PC-9 (cell line): ENCODE measurements at places on chromosomes 11 and 22. TPM values are rescaled to one million over a fixed set of nuclear protein-coding genes. Genes with fewer than 3 reads are reported as not detected.
A peak's percentile ranks its signal among the peaks of the same experiment; 100 is the strongest.

GRCh38 chr11:93904716-93905115 lies 54.3 kb upstream of the VSTM5 start:
- no peak overlapping the region for H3K27ac ChIP-seq
- H3K36me3 ChIP-seq, result no peaks in the 10 kb centered on the region

DNA sequence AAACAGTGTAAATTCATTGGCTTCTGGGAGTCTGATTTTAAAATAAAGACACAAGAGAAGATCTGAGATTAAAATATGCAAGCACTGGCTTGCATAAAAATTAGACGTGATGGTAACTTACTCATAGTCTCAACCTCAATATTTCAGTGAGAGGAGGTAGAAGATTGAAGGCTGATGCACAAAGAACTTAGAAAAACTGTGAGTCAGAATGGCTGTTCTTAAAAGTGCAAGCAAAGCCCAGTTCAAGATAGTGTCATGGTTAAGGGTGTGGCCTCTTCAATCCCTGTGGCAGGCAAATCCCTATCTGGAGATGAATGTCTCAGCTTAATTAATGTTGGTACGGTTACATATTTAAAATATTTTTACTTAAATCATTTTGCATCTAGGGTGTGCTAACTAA lies 33.6 kb upstream of the FIBIN start:
- H3K4me3 ChIP-seq, result no peak overlapping the region
- H3K27ac ChIP-seq, result no peak overlapping the region
- no peak for DNase-seq
- H3K27me3 ChIP-seq, result no peaks in the 10 kb centered on the region
- no peaks in the 10 kb centered on the region for H3K4me1 ChIP-seq

- H3K4me1 ChIP-seq, result no peaks in the 10 kb centered on the region
- DNase-seq, result no peak
- no peak overlapping the region for H3K4me3 ChIP-seq
- no peak overlapping the region for H3K27ac ChIP-seq
- H3K36me3 ChIP-seq, result peaks cover 16% of the 10 kb centered on the region; the same call in 1 of the 2 replicates
Observed at GRCh38 chr11:96361778-96362177, 18.8 kb upstream of the MAML2 start.

DNA sequence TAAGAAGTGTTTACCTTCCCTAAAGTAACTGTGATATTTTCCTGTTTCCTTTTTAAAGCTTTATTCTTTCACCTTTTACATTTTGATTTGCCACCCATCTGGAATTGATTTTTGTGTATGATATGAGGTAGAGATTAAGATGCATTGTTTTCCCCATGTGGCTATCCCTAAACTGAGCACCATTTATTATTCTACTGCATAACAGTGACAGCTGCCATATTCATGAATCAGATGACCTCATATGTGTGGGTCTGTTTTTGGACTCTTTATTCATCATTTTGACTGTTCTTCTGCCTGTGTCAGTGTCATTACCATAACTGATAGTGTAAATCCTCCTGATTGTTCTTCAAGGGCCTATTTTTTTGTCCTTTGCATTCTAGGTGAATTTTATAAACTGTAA lies 50.8 kb downstream of the HIPK3 start:
- no peak overlapping the region for H3K27ac ChIP-seq
- H3K4me1 ChIP-seq, result no peaks in the 10 kb centered on the region
- H3K36me3 ChIP-seq, result 0 out of 2 replicates have a peak, but pooled peaks cover 4% of the 10 kb centered on the region
- no peak overlapping the region for H3K4me3 ChIP-seq

Gene FAM180B
- total RNA-seq, result not detected in 2 replicates

GRCh38 chr11:112537846-112538330 lies 277.2 kb upstream of the PLET1 start:
- H3K36me3 ChIP-seq, result no peaks in the 10 kb centered on the region
- peak; percentile 25 for DNase-seq
- H3K4me3 ChIP-seq, result no peak overlapping the region
- H3K27ac ChIP-seq, result peak overlapping the region; percentile 72

DNA sequence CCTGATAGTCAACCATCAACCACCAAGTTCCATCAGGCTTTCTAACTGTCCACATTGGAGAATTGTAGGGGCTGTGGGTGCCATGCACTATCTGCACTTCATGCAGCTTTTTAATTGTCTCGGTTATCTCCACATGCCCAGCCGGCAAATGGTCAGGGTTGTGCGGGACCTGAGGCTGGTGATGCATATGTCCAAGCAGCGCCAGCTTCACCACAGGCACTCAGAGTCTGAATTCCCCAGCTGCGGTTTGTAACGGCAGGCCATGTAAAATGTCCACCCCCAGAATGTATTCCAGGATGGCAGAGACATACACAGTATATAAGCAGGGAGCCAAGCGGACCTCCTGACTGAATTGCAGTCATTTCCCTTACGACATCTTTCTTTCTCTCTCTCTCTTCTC lies 435.6 kb downstream of the DYNC2H1 start:
- H3K4me1 ChIP-seq, result no peaks in the 10 kb centered on the region
- no peaks in the 10 kb centered on the region for H3K27me3 ChIP-seq
- no peak for DNase-seq
- H3K27ac ChIP-seq, result no peak overlapping the region
- H3K36me3 ChIP-seq, result no peaks in the 10 kb centered on the region

Gene CRYBB3
- total RNA-seq, result 0.85 and 2.1 TPM in 2 replicates

Gene BIK
- total RNA-seq, result 10.6 and 14.5 TPM in 2 replicates

Gene UPK3A
- total RNA-seq, result 1.0 and 1.4 TPM in 2 replicates

DNA sequence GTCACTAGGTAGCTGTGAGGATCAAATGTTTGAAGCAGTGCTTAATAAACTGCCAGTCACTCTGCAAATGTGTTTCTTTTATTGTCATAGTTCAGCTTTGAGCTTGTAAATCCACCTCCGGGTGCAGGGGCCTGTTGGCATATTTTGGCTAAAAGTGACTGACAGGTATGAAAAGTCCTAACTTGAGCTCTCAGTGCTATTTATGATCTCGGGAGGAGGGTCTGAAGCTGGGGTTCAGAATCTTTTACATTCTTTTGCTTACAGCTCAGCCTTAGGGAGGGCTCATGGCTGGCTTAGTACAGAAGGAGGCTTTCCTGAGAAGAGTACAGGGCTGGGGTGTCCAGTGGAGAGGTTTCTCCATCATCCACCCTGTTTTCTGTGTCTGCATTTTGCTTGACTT lies 1.5 kb downstream of the ASPHD2 start:
- peaks cover 69% of the 10 kb centered on the region for H3K27me3 ChIP-seq
- no peaks in the 10 kb centered on the region for H3K36me3 ChIP-seq
- DNase-seq, result no peak
- no peak overlapping the region for H3K27ac ChIP-seq
- no peaks in the 10 kb centered on the region for H3K4me1 ChIP-seq

DNA sequence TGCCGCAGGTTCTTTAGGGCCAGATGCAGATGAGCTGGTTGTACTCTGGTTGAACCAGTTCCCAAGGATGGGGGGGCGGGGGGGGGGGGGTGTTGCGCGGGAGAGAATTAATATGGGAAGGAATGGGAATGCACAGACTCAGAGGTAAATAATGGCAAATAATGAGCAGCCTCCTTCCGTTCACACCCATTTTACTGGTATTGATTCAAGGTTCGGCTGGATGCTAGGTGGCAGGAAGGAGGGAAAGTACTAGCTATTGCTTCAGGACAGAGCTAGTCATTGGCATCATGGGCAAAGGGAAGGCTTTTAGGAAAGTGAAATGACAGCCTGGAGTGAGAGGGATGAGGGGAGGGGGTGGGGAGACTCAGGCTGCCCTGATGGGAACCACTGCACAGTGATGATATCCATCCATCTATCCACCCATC lies at the start of gene VSTM5:
Gene VSTM5 (minus strand): TSS at position 25 of the 425 bp plus-strand sequence. CDS start 116 bp downstream, outside the sequence.
- H3K36me3 ChIP-seq, result no peaks in the 10 kb centered on the region
- peak within 1 kb of the TSS; percentile 70 for H3K4me3 ChIP-seq
- H3K4me1 ChIP-seq, result peaks cover 16% of the 10 kb centered on the region; the same call in 1 of the 2 replicates
- DNase-seq, result no peak

DNA sequence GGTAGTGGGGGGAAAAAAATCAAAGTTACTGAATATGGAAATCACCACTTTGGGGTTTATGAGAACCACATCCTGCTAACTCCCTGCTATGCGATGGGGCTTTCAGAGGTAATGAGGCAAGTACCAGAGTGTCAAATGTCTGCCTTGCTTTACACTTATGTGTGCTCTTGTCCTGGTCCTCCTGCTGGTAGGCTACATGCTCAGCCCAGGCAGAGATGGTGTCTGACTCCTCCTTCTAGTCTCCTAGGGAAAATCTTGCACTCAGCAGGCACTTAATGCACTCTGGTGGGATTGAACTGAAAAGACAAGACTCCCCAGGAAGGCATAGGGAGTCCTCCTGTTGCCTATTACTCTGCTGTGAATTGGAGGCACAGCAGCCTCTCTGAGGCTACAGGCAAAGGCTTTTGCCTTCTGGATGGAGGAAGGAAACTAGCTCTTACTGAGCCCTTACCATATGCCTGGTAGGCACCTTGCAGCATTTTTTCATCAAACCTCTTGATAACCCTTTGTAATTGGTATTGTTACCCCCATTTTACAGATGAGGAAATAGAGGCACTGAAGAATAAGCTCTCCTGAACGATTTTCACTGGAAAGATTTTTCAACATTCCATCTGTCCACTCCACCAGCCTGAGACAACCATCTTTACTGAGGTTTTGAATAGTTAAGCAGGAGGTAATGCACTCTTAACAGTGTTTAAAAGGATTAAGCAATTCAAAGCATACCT lies 132.1 kb upstream of the PAX6 start:
- H3K27ac ChIP-seq, result no peak overlapping the region
- H3K27me3 ChIP-seq, result no peaks in the 10 kb centered on the region
- no peaks in the 10 kb centered on the region for H3K36me3 ChIP-seq
- DNase-seq, result no peak
- peaks cover 10% of the 10 kb centered on the region for H3K4me1 ChIP-seq
- no peak overlapping the region for H3K4me3 ChIP-seq

DNA sequence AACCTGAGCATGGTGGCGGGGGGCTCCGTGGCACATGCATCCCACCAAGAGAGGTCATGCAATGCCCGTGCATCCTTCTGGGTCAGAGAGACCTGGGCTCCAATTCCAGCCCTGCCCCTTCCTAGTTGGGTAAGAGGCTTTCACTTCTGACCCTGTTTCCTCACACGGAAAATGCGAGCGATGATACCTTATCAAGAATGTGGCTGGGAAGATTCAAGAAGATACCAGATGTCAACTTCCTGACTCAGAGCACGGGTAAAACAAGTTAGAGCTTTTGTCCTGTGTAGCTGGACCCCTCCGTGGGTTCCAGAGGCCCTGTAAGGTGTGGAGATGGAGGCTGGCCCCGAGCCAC lies 8.7 kb upstream of the DGKZ start:
- H3K27ac ChIP-seq, result peak overlapping the region; percentile 79
- H3K4me1 ChIP-seq, result peaks cover 73% of the 10 kb centered on the region
- H3K36me3 ChIP-seq, result no peaks in the 10 kb centered on the region
- no peak for DNase-seq
- peak overlapping the region; percentile 49 for H3K4me3 ChIP-seq

GRCh38 chr22:33896575-33897447 lies 23.5 kb downstream of the LARGE1 start:
- no peaks in the 10 kb centered on the region for H3K36me3 ChIP-seq
- no peak overlapping the region for H3K27ac ChIP-seq
- H3K4me1 ChIP-seq, result no peaks in the 10 kb centered on the region
- no peak for DNase-seq

Gene SOX10
- not detected in 2 replicates for total RNA-seq

DNA sequence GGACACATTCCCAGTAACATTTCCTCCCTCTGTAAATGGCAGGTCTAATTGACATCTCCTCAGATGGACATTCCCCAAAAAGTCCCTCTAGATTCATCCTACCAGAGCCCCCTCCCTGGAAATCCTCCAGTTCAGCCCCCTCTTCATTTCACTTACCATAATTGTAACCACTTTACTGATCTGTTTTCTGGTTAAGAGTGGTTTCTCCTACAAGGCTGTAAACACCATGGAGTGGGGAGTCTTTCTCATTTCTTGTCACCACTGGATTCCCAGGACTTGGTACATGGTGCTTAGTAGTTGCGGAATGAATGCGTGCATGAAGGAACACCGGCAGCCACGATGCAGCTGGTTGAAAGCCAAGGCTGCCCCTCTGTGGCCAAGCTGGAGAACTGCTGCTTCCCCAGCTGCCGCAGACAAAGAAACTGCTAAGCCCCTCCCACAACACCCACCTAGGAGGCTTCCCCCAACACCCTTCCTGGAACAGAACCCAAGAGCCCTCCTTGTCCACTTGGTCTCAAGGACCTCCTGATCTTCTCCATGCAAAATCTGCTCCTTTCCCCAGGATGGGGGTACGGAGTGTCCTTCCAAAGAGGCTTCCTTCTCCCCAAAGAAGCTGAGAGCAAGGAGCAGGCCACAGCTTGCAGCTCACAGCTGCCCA lies 18.6 kb upstream of the SCARF2 start:
- no peak overlapping the region for H3K27ac ChIP-seq
- DNase-seq, result peak; percentile 38

Gene FGF4
- not detected in 2 replicates for total RNA-seq

- H3K36me3 ChIP-seq, result peaks cover 12% of the 10 kb centered on the region; the same call in 1 of the 2 replicates
- no peaks in the 10 kb centered on the region for H3K27me3 ChIP-seq
- H3K4me1 ChIP-seq, result peaks cover 41% of the 10 kb centered on the region
- peak overlapping the region; percentile 67 for H3K4me3 ChIP-seq
- peak overlapping the region; percentile 97 for H3K27ac ChIP-seq
Observed at GRCh38 chr11:95922536-95923438, 1.1 kb downstream of the MTMR2 start.

GRCh38 chr22:47057916-47058585 lies 295.6 kb downstream of the TBC1D22A start:
- H3K4me1 ChIP-seq, result no peaks in the 10 kb centered on the region
- no peak overlapping the region for H3K4me3 ChIP-seq
- DNase-seq, result no peak
- no peaks in the 10 kb centered on the region for H3K27me3 ChIP-seq
- H3K27ac ChIP-seq, result no peak overlapping the region

GRCh38 chr11:17415523-17416104 lies 27.2 kb upstream of the KCNJ11 start:
- no peaks in the 10 kb centered on the region for H3K4me1 ChIP-seq
- no peak overlapping the region for H3K4me3 ChIP-seq
- peaks cover 95% of the 10 kb centered on the region for H3K27me3 ChIP-seq
- no peak overlapping the region for H3K27ac ChIP-seq
- DNase-seq, result no peak

GRCh38 chr22:47030143-47030661 lies 267.8 kb downstream of the TBC1D22A start:
- H3K27me3 ChIP-seq, result no peaks in the 10 kb centered on the region
- H3K4me1 ChIP-seq, result no peaks in the 10 kb centered on the region
- H3K27ac ChIP-seq, result no peak overlapping the region
- H3K4me3 ChIP-seq, result no peak overlapping the region

Gene SCGB1A1
- total RNA-seq, result not detected in 2 replicates

Gene IL17REL
- total RNA-seq, result not detected in 2 replicates

Gene ARVCF
- 15.6 and 21.0 TPM in 2 replicates for total RNA-seq
